Activated gamma-delta T cell treated with Interleukin-2 at 50 U/mL for 16 hours (primary cell): ENCODE measurements at places on chromosomes 16 and 17.

- DNase-seq, result peak; percentile 51
Observed at GRCh38 chr17:45948881-45949624, 50.0 kb upstream of the STH start.

DNA sequence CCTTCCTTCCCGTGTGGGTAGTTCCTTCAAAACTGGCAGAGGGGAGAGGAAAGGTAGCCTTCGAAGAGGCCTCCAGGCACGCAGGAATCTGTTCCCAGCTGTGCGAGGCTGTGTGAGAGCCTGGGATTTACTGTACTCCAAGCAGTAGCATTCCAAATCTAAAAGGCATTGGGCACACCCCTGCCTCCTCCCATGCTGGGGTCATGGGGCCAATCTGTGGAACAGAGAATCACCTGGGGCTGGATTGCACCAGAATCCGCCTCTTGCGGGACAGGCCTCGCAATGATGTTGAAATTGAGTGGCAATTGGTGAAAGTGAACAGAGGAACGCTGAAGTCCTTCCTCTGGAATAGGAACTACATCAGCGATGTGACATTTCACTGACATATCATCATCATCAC lies 72.5 kb upstream of the IRX3 start:
- no peak for DNase-seq

DNA sequence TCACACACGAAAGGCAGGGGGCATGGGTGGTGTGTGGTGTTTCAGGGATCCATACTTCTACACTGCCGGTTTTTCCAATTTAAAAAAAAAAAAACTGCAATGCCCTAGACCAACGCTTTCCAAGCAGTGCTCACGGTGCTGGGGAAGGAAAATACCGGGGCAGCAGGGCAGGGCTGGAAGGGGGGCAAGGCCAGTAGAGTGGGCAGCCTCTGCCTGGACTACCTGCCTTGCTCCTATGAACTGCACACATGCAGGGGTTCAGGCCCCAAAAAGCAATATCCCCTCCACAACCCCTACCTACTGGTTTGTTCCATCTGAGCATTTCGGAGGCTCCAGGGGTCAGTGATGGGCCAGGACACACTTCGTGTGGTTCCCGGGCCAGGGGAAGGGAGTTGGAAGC lies 29.4 kb downstream of the RPH3AL start:
- DNase-seq, result no peak

DNA sequence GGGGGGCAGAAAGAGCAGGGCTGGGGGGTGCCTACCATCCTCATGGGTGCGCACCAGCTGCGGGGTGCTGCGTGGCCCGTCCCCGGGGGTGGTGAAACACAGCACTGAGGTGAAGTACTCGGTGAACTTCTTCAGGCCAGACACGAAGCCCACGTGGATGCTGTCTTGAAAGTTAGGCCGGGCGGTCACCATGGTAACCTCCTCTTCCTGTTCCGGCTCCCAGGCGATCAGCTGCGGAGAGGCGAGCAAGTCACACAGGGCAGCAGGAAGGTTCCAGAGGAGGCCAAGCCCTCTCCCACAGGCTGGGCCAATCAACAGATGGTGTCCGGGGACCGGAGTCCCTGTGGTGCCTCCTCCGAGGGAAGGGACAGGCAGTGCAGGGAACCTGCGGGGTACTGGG lies 90.1 kb upstream of the CDC42EP4 start:
- no peak for DNase-seq

- no peak for DNase-seq
Observed at GRCh38 chr16:10619271-10619849, 39.0 kb upstream of the EMP2 start.
